ENCODE measurements at places on chromosomes 12 and 14. TPM values are rescaled to one million over a fixed set of nuclear protein-coding genes. Genes with fewer than 3 reads are reported as not detected.

The PLA2G1B gene
- total RNA-seq = not detected

The DENND5B gene
- total RNA-seq = 0.10 TPM

The RPAP3 gene
- 38.6 TPM for total RNA-seq

The KRT78 gene
- total RNA-seq = not detected

The NKX2-1 gene
- not detected for total RNA-seq

The ADGRD1 gene
- total RNA-seq = not detected

The OR6C65 gene
- not detected for total RNA-seq

The GPR135 gene
- total RNA-seq = 0.89 TPM

The FAM186B gene
- 0.13 TPM for total RNA-seq

The SLC5A8 gene
- total RNA-seq = not detected

The RIMBP2 gene
- total RNA-seq = not detected

The SCN8A gene
- 0.91 TPM for total RNA-seq

The IFNG-AS1 gene
- 0.71 TPM for total RNA-seq

The BMAL2 gene
- 12.1 TPM for total RNA-seq

The AMN gene
- total RNA-seq = 0.87 TPM

The CD163 gene
- not detected for total RNA-seq

The C12orf42 gene
- 1.3 TPM for total RNA-seq

The CLEC12A gene
- 0.53 TPM for total RNA-seq

The KRT72 gene
- 5.6 TPM for total RNA-seq

Data from activated naive CD4-positive, alpha-beta T cell treated with anti-CD3 and anti-CD28 coated beads, Interleukin-2, amount 10 ng/mL, durations not matched to agents 5 hours and 36 hours (primary cell).